ENCODE measurements at places on chromosomes 5 and 9. TPM values are rescaled to one million over a fixed set of nuclear protein-coding genes. Genes with fewer than 3 reads are reported as not detected.

- H3K4me1 ChIP-seq, result no peaks in the 10 kb centered on the region
- no peak for DNase-seq
- H3K4me3 ChIP-seq, result no peak overlapping the region
- no peaks in the 10 kb centered on the region for H3K36me3 ChIP-seq
Observed at GRCh38 chr9:117302487-117302886, 112.4 kb downstream of the ASTN2 start.

GRCh38 chr5:113397046-113397445 is 37.7 kb downstream of the TSSK1B start:
- no peaks in the 10 kb centered on the region for H3K4me1 ChIP-seq
- no peaks in the 10 kb centered on the region for H3K36me3 ChIP-seq
- H3K27me3 ChIP-seq, result peaks cover 39% of the 10 kb centered on the region
- DNase-seq, result no peak

DNA sequence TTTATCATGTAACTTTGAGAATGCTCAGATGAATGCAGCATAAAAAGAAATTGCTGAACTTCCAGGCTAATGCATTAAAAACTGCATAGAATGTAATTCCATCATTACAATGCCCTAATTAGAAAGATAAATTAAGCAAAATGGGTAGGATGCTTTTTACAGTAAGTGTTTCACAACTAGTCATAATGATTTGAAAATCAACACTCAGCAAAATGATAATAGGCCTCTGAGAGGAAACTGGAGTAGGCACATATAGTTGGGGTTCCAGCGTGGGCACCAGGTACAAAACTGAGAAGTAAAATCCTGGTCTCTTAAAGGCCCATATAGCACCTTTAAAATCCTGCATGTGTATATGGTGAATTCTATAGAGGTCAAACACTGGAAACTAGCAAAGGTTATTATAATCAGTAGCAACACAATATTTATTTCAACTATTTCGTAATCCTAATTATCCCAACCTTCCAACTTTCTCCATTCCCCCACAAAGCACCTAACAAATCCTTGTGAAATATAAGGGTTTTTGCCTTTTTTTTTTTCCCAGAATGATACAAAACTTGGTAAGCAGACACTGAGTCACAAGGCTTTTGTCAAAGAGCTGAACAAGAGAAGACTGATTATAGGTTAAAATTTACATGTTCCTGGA is 108.0 kb upstream of the NR5A1 start:
- no peak for DNase-seq
- no peaks in the 10 kb centered on the region for H3K4me1 ChIP-seq
- no peaks in the 10 kb centered on the region for H3K36me3 ChIP-seq
- no peak overlapping the region for H3K4me3 ChIP-seq
- no peak overlapping the region for H3K27ac ChIP-seq

DNA sequence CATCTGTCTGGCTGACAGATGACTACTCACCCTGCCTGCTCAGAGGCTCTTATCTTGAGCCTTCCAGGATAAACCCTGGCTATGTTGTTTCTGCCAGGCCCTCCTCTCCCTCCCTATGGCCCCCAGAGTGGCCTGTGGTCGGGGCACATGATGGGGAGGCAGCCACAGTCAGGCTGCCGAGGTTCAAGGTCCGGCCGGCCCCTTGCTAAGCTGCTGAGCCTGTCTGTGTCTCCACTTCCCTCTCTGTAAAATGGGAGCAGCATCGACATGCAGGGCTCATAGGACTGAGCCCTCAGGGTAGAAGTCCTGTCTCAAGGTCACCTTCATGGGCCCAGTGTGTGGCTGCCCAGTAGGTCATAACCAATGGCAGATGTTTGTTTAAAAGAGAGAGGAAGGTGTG is 28.5 kb downstream of the WNK2 start:
- H3K36me3 ChIP-seq, result no peaks in the 10 kb centered on the region
- H3K4me1 ChIP-seq, result no peaks in the 10 kb centered on the region
- H3K27ac ChIP-seq, result no peak overlapping the region
- H3K27me3 ChIP-seq, result peaks cover 2% of the 10 kb centered on the region
- no peak for DNase-seq

DNA sequence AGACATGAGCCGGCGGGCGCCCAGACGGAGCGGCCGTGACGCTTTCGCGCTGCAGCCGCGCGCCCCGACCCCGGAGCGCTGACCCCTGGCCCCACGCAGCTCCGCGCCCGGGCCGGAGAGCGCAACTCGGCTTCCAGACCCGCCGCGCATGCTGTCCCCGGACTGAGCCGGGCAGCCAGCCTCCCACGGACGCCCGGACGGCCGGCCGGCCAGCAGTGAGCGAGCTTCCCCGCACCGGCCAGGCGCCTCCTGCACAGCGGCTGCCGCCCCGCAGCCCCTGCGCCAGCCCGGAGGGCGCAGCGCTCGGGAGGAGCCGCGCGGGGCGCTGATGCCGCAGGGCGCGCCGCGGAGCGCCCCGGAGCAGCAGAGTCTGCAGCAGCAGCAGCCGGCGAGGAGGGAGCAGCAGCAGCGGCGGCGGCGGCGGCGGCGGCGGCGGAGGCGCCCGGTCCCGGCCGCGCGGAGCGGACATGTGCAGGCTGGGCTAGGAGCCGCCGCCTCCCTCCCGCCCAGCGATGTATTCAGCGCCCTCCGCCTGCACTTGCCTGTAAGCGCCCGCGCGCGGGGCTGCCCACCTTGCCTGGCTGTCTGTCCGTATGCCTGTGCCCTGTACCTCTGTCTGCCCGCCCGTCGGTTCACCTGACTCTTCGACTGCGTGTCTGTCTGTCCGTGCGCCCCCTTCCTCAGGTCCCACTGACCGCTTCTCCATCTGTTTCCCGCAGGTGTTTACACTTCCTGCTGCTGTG is 412 bp downstream of the FGF18 start:
- peak overlapping the region; percentile 47 for H3K4me3 ChIP-seq
- peak; percentile 32 for DNase-seq
- H3K36me3 ChIP-seq, result no peaks in the 10 kb centered on the region
- peaks cover 17% of the 10 kb centered on the region for H3K4me1 ChIP-seq

The RC3H2 gene
- 40.3 TPM for total RNA-seq

- no peak overlapping the region for H3K27ac ChIP-seq
- H3K27me3 ChIP-seq, result peaks cover 4% of the 10 kb centered on the region
- H3K4me3 ChIP-seq, result no peak overlapping the region
- DNase-seq, result no peak
- no peaks in the 10 kb centered on the region for H3K4me1 ChIP-seq
Observed at GRCh38 chr9:38651400-38652042, 31.1 kb upstream of the ANKRD18A start.

- peaks cover 54% of the 10 kb centered on the region for H3K36me3 ChIP-seq
- no peaks in the 10 kb centered on the region for H3K27me3 ChIP-seq
- no peak overlapping the region for H3K27ac ChIP-seq
- no peak for DNase-seq
Observed at GRCh38 chr5:43616535-43616934, 13.6 kb downstream of the NNT start.

The ALDH1A1 gene
- total RNA-seq, result not detected

The C5 gene
- 1.3 TPM for total RNA-seq

The PCDHB14 gene
- total RNA-seq, result not detected

GRCh38 chr9:104890433-104890770 is 37.6 kb downstream of the ABCA1 start:
- H3K4me1 ChIP-seq, result no peaks in the 10 kb centered on the region
- no peak for DNase-seq
- H3K4me3 ChIP-seq, result no peak overlapping the region
- H3K27ac ChIP-seq, result no peak overlapping the region

DNA sequence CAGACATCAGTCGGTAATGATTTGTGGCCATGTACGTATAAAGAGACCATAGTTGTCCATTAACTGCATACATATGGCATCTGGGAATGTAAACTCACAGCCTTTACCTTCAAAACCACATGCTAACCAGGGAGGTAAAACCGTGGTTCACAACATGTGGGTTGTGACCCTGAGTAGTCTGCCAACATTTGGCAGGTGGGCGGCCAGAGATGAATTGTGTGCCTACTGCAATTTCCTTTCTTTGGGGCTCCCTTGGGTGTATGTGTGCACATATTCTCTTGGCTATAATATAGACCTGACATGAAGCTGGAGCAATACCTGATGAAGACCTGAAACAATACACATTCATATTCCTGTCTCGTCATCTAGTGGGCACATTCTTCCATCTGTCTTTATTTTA is 396.0 kb downstream of the MLLT3 start:
- H3K36me3 ChIP-seq, result peaks cover 50% of the 10 kb centered on the region
- no peak overlapping the region for H3K27ac ChIP-seq
- no peak overlapping the region for H3K4me3 ChIP-seq
- no peaks in the 10 kb centered on the region for H3K27me3 ChIP-seq
- no peak for DNase-seq
- H3K4me1 ChIP-seq, result peaks cover 67% of the 10 kb centered on the region

DNA sequence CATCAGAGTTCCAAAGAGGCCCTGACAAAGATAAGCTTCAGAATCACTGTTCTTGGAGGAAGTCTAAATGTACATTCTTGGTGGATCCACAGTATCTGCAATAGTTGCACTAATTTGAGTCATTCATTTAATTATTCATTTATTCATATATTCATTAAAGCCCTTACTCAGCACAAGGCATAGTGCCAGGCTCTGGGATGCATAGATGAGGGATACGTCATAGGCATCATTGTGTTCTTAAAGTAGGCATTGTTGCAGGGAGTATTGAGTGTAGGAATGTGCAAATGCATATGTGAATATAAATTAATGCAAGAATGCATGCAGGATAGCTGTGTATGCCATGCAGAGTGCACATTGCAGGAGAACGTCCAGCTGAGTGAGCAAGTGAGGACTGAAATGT is 100.7 kb downstream of the DRD1 start:
- H3K36me3 ChIP-seq, result no peaks in the 10 kb centered on the region
- no peak for DNase-seq
- H3K27me3 ChIP-seq, result peaks cover 5% of the 10 kb centered on the region
- H3K4me3 ChIP-seq, result no peak overlapping the region

DNA sequence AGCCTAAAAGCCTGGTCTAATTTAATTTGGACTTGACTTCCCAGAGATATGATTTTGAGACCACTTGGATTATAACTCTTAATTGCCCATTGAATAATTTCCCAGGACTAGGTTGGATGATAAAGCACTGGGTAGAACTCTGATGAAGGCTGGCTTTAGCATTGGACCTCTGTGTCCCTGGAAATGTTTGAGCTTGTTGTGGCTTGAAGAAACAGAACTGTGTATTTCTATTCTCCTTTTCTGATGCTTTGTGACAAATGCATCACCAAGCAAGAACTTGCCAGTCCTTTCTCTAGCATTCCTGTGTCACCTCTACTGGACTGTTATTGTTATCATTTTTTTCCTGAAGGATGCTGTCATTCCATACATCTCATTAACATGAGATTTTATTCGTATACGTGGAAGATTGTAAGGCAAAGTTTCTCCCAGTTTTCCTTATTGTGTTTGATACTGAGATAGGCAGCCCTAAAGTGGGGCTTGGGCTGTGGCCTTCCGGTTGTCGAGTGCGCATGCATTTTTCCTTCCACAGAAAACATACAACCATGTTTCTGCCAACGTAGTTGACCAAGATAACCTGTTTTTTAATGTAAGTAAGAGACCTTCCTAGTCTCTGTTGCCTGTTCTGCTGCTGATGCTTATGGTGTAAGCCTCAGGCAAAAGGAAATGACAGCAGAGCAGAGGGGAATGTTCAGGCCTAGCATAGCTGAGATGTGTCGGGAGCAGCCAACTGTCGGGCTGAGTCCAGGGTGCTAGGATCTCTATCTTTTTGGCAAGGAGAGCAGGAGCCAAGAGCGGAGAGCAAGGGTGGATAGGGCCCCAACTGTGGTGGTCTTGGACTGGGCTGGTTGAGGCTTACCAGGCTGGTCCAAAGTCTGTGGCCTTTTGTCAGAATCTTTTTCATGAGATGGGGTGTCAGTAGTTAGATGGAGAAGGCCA is 2.3 kb downstream of the NTRK2 start:
- no peak overlapping the region for H3K4me3 ChIP-seq
- DNase-seq, result no peak
- H3K27ac ChIP-seq, result no peak overlapping the region

The QRFP gene
- total RNA-seq, result not detected

The STPG3 gene
- total RNA-seq, result not detected

- no peaks in the 10 kb centered on the region for H3K4me1 ChIP-seq
- H3K4me3 ChIP-seq, result no peak overlapping the region
- DNase-seq, result no peak
- no peaks in the 10 kb centered on the region for H3K27me3 ChIP-seq
Observed at GRCh38 chr5:27087747-27088146, 49.4 kb upstream of the CDH9 start.

Measured in activated CD8-positive, alpha-beta T cell treated with anti-CD3 and anti-CD28 coated beads, Interleukin-2, amount 10 ng/mL, durations not matched to agents 7 days and 5 days (primary cell).